NCI-H460 (cell line): ENCODE measurements at places on chromosomes 7 and 10.

GRCh38 chr10:60537697-60538096 lies 148.0 kb upstream of the ANK3 start:
- peak; percentile 36 for DNase-seq

GRCh38 chr7:39892361-39892760 lies 57.7 kb upstream of the CDK13 start:
- no peak for DNase-seq

- no peak for DNase-seq
Measured at GRCh38 chr10:116138897-116139296, 134.1 kb downstream of the GFRA1 start.

GRCh38 chr10:3783316-3783681 lies 1.7 kb downstream of the KLF6 start:
- DNase-seq: no peak

DNA sequence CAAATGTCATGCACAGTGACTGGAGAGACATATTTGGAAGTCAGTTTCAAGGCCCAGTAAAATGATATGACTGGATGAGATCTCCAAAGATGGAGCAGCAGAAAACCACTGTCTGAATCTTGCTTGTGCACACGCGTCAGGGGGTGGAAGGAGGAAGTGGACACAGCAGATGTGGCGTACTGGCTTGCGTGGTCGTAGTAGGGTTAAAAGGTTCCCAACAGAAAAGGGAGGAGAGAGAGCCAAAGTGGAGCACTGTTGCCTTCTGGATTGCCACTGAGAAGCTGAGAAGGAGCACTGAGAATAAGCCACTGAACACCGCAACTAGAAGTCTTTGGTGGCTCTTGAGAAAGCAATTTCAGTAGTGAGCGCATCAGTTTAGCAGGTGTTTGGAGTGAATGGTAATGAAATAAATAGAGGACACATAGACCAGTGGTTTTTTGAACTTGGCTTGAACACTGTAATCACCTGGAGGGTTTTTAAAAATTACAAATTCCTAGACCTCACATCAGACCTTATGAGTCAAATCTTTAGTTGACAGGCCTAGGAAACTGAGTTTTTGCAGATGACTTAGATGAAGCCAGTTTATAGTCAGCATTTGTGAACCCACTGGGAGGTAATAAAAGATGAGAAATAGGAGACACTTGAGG lies 227.3 kb downstream of the PTEN start:
- no peak for DNase-seq

GRCh38 chr10:93999401-93999851 lies 5.7 kb downstream of the PLCE1 start:
- DNase-seq: no peak

- DNase-seq: no peak
Measured at GRCh38 chr7:131355917-131356777, 28.5 kb downstream of the MKLN1 start.

DNA sequence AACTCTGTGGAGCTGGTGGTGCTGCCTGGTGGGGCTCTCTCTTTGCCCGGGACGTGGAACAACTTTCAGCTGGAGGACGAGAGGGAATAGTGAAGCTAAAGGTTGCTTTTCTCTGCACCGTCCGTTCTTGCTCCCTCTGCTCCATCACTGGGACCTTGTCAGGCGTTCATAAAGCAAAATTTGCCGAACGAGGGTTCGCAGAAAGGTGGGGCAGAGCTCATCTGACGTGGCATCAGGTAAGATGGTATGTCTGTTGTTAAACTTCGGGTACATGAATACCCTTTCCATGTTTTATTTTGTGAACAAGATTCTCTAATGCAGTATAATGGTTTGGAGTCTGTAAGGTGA lies 416 bp downstream of the BBS9 start:
- no peak for DNase-seq

- DNase-seq: no peak
Measured at GRCh38 chr10:133528845-133529575, 1.8 kb downstream of the CYP2E1 start.

DNA sequence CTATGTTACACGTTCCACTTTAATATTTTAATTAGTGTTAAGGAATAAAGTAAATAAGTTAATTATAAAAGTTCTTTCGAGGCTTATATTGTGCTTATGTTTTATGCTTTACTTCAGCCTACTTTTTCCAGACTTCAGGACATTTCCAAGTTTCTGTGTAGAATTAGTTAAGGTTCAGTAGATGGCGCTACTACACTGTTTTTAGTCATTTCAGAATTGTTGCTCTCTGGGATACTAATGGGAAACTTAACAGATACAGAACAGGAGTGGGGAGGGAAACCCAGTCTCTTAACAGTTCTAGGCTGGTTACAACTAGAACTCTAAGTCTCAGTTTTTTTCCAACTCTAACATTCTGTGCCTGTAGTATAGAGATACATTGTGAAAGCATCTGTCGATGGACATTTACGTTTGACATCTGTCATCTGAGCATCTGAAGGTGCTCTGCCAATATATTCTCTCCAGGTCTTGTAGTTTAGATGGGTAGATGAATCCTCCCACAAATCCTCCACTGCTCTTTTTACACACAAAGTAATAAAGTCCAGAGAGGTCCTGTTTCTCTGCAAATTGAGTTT lies 56.8 kb upstream of the FAM171A1 start:
- peak; percentile 38 for DNase-seq

GRCh38 chr7:11716185-11716584 lies 115.8 kb downstream of the THSD7A start:
- no peak for DNase-seq

DNA sequence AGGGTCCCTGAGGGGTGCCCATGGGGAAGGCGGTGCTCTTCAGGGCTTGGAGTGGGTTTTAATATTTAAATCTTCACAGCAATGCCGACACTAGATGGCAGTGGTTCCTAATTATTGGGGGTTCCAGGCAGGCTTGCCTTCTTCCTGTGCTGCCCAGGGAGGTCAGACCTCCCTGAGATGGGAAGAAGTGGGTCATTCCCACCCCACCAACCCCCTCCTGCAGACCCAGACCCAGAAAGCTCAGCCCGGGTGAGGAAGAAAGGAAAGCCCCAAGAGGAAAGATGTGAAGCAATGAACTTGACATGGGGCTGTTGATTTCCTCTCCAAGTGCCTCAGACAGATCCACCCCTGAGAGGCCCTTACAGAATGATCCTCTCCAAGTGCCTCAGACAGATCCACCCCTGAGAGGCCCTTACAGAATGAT lies 85.1 kb upstream of the LANCL2 start:
- peak; percentile 44 for DNase-seq

- DNase-seq: no peak
Measured at GRCh38 chr10:128721963-128722445, 595.8 kb upstream of the MKI67 start.

- DNase-seq: no peak
Measured at GRCh38 chr7:92748495-92748894, 87.9 kb downstream of the CDK6 start.

DNA sequence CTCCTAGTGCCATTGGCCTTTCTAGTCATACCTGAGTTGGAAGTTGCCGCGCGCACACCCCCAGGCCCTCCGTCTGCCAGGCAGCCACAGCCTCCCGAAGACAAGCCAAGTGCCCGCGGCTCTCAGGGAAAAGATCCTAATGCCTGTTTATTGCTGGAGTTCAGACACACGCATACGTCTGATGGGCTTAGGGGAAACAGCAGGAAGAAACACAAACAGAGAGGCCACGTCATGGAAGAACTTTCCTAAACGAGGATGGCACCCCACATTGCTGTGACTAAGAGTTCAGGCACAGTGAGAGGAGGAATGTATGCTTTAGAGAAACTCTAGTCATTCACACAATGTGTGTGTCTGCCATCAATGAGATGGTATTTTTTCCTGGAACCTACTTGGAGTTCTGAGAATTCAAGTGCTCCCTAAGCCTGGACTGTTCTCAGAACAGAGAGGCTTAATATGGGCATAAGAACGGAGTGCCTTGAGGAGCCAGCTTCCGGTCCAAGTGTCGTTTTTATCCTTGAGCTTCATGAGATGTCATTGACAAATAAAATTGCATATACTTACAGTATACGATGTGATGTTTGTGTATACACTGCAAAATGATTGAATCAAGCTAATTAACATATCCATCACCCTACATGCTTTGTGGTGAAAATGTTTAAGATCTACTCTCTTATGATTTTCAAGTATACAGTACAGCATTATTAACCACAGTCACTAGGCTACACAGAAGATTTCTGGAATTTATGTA lies 11.6 kb upstream of the RBP3 start:
- DNase-seq: no peak

GRCh38 chr7:2603044-2603965 lies 28.5 kb upstream of the TTYH3 start:
- no peak for DNase-seq

DNA sequence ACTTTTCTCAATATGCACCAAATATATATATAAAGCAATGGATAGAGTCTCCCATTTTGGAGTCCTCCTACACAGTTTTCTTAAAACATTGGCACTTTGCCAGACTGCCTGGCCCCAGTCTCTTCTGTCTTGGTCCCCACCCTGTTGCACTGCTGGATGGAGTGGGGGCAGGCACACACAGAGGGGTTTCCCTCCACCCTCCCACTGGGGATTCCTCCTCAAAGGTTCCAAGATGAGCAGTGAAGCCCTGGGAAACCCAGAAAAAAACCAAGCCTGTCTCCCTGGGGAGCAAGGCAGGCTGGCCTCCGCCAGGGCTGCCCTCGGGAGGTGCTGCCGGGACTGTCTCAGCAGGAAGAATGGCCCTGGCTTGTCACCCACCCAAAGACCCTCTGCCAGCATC lies 68.0 kb downstream of the SH3PXD2A start:
- no peak for DNase-seq

- no peak for DNase-seq
Measured at GRCh38 chr7:120741371-120742042, 116.4 kb downstream of the TSPAN12 start.

DNA sequence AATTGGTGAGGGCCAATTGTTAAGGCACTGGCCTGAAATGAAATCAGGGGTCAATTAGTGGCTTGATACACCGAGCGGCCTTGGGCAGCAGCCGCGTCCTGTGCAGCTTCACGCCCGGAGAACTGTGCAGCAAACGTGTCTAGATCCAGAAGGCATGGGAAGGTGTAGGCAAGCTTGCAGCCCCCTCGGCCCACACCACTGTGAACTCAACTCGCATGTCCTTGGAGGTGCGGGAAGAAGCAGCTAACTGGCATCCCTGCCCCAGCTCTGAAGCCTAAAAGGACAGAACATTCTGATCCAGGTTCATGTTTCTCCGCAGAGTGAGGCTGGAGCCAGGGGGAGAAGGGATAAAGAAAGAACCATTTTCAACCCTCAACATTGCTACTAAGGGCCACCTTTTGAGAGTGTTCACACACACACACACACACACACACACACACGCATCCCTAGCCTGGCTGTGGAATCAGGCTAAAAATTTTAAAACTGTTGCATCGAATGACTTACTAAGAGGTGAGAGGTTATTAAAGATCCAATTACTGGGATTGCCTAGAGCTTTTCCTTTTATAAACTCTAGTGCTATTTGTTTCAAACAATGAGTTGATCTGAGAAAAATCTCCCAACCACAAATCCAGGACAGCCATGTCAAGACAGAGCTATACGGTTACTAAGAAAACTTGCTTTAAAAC lies 104.0 kb downstream of the PARP12 start:
- no peak for DNase-seq

DNA sequence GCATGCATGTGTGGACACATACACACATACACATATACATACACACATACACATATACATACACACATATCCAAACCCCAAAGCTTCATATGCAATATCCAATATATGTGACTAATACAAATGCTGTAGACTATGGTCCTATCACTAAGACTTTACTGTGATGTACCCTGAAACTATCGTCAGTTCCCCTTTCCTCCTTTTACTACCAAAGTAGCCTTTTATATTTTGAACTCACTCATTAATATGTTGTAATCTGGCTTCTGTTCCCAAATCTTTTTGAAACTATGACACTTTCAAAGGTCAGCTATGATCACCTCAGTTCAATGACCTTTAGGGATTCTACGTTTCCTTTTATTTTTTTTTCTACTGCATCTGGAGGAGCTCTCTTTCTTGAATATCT lies 64.8 kb upstream of the TFEC start:
- DNase-seq: no peak

DNA sequence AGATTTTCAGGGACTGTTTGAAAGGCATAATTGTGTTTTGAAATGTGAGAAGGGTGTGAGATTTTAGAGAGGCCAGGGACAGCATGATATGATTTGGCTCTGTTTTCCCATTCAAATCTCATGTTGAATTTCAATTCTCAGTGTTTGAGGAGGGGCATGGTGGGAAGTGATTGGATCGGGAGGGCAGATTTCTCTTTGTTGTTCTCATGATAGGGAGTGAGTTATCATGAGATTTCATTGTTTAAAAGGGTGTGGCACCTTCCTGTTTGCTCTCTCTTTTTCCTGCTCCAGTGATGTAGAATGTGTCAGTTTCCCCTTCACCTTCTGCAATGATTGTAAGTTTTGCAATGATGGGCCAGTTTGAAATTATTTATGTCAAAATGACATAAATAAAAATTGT lies 113.0 kb upstream of the PCDH15 start:
- no peak for DNase-seq

DNA sequence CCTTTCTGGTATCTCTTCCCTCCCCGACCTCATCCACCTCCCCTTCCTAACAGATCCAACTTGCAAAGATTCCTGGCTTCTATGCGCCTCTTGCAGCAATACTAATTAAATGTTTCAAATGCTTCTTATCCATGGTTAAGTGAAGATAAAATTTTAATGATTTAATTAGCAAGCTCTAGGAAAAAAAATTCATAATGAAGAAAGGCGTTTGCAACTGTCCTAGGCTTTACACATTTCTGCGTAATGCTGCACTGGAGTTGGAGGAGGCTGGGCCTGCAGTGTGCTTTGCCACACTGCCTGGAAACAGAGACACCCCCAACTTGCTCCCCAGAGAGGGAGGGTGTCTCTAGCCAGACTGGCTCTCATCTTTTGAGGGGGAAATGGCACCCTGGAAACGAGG lies 123.9 kb upstream of the CARD11 start:
- no peak for DNase-seq

- DNase-seq: no peak
Measured at GRCh38 chr10:74322565-74322964, 171.5 kb downstream of the ADK start.
